ENCODE measurements at places on chromosomes 2 and 18.

GRCh38 chr2:10030311-10030736, 13.0 kb upstream of the KLF11 start:
- no peak for DNase-seq

DNA sequence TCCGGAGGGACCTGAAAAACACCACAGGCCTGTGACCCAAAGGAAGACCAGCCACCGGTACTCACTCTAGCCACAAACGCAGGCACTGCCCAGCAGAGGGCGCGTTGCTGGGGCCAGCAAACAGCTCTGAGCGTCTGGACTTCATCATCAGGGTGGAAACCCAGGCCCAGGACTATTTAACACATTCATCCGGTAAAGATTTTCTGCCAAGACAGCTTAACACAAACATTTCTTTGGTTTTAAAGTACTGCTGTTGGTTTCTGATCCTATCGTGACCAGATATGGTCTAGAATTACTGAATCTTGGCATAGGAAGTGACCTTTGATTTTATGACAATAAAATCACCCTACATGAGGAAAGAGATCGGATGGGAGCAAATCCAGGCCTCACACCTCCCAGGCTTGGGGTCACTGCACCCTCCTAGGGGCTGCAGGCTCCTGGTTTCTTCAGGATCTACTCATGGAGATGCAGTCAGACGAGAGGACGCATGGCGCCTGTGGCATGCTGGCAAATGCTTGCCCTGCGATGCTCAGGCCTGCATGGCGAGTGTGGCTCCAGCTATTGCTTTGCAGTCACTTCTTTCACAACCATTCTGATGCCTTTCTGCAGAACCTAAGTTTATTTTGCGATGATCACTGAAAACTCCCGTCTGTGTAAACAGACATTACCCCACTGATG, 130.4 kb downstream of the COL4A4 start:
- no peak for DNase-seq

DNA sequence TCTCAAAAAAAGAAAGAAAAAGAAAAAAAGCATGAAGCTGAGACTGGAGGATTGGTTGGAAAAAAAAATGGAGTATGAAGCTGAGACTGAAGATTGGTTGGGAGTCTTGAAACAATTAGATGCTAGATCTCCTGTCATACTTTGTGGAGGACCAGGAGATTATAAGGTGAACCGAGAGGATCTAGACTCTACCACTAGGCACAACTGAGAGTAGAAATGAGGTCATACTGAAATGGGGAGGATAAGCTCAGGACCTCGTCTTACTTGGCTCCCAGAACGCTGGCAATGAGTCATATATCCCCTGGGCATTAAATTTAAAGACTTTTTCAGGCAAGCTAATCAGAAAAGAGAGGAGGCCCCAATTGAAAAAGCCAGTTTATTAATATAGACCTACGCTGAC, 3.3 kb upstream of the ORC2 start:
- DNase-seq: no peak

GRCh38 chr2:207090389-207090788, 75.4 kb downstream of the KLF7 start:
- DNase-seq: no peak

DNA sequence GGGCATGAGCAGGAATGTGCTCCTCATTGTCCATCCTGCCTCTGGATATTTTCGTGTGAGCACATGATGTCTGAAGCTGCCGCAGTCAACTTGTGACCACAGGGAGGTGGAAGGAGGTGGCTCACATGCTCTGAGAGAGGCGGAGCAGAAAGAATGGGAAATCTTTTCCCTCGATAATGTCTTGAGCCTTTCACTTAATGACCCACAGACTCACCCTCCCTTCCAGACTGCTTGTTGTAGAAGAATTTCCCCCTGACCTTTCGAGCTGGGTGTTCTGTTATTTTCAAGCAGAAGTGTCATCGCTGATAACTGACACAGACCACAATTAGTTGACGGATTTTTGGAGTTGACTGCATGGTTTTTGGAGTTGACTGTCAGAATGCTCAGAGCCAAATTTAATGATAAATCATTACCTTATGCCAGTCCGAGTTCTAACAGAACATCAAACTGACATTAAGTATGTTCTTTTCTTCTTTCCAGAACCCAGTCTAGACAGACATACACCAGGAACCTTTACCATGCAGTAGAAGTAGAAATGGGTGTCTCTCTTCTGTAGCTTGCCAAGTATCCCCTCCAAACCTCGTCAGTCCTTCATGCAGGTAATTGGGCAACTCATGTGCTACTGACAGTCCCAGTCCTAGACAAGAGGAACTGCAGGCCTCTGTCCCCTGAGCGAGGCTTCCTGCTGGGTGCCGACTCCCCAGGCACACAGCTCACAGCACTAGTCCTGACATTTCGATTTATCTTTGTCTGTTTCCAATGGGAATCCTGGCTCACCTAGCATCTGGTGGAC, 29.4 kb upstream of the RTTN start:
- DNase-seq: no peak

DNA sequence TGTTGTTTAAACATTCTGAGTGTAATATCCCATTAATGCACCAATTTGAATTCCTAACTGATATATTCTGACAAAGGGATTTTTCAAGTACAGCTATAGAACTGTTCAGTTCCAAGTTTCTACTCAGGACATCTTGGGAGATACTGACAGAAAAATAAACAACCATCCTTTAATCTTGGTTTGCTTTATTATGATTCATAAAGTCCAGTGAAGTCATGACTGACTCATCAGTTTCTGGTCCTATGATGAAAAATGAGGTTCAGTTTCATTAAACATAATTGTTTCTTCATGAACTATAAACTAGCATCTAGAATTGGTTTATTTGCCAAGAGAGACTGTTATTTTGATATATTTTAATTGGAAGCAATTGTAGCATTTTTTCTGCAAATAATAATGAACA, 896.2 kb downstream of the CCDC85A start:
- no peak for DNase-seq

DNA sequence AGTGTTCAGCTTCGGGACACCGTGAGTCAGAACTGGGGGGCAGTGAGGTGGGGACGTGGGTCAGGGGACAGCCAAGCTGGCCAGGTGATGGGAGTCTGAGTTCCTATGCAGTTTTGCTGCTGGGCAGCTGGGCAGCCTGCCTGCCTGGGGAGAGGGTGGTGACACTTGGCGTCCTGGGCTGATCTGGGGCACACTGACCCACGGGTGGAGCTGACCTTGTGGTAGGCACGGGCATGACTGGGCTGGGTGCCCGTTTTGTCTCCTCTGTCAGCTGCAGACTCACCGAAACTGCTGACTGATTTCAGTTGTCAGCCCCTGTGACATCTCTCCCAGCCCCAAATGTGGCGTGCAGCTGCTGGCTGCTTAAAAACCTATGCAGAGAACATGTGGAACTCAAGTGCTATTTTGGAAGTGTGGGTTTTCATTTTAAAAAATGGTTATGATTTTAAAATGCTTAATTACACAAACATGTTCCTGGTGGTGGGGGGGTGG, 32.6 kb upstream of the E2F6 start:
- no peak for DNase-seq

DNA sequence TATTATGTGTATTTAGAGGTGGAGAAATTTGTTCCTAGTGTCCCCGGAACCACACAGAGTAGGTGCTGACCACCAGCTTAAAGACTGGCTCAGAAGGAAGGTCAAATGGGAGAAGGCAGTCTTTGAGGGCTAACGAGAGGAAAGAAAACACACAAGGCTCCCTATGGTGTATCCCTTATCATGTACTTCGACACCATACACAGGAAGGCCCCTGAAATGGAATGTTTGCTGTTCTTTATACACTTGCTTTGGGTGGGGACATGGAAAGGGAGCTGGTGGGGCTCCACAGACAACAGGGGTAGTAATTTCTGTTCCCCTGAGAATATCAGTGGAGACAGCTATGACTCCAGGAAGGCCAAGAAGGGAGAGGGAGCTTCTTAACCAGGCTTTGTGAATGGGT, 6.0 kb downstream of the EPAS1 start:
- no peak for DNase-seq

All from stimulated activated CD4-positive, alpha-beta T cell treated with anti-CD3 and anti-CD28 coated beads, Interleukin-2, amount 100 ng/mL, for 4 hours (primary cell).